ENCODE measurements at places on chromosomes 2 and 18.

- H3K27ac ChIP-seq: no peak overlapping the region
- peaks cover 6% of the 10 kb centered on the region for H3K4me1 ChIP-seq
- no peaks in the 10 kb centered on the region for H3K27me3 ChIP-seq
Measured at GRCh38 chr2:64260817-64261216, 116.6 kb upstream of the PELI1 start.

- DNase-seq: peak; percentile 76
- no peaks in the 10 kb centered on the region for H3K4me1 ChIP-seq
- no peak overlapping the region for H3K27ac ChIP-seq
- no peaks in the 10 kb centered on the region for H3K27me3 ChIP-seq
- H3K4me3 ChIP-seq: no peak overlapping the region
Measured at GRCh38 chr2:25885933-25886332, 7.6 kb upstream of the ASXL2 start.

- H3K4me3 ChIP-seq: no peak overlapping the region
- H3K27ac ChIP-seq: no peak overlapping the region
- no peaks in the 10 kb centered on the region for H3K36me3 ChIP-seq
- no peaks in the 10 kb centered on the region for H3K4me1 ChIP-seq
- DNase-seq: peak; percentile 86
Measured at GRCh38 chr2:40332191-40332826, 119.6 kb downstream of the SLC8A1 start.

GRCh38 chr2:236968101-236968879, 117.4 kb upstream of the COPS8 start:
- no peak overlapping the region for H3K27ac ChIP-seq
- H3K4me1 ChIP-seq: peaks cover 12% of the 10 kb centered on the region
- H3K27me3 ChIP-seq: peaks cover 5% of the 10 kb centered on the region
- H3K36me3 ChIP-seq: no peaks in the 10 kb centered on the region
- DNase-seq: no peak

DNA sequence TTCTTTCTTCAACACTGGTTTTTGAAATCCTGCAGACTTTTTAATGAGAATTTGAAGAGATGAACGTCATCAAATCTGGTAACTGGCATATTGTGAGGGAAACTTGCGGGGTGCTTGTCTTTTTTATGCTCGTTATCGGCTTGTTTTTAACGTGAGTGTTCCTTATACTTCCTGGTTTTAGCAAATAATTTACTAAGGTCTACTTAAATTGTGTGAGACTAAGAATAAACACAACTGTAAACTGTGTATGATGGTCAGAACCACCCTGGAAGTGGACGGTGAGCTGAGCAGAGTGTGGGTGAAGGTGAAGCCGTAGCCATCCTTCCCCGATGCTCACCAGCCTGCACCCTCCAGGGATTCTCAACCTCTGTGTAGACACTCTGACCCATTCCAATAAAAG, 82.3 kb upstream of the CDC42EP3 start:
- no peak for DNase-seq
- no peaks in the 10 kb centered on the region for H3K27me3 ChIP-seq
- H3K36me3 ChIP-seq: no peaks in the 10 kb centered on the region
- H3K4me1 ChIP-seq: no peaks in the 10 kb centered on the region
- no peak overlapping the region for H3K4me3 ChIP-seq

DNA sequence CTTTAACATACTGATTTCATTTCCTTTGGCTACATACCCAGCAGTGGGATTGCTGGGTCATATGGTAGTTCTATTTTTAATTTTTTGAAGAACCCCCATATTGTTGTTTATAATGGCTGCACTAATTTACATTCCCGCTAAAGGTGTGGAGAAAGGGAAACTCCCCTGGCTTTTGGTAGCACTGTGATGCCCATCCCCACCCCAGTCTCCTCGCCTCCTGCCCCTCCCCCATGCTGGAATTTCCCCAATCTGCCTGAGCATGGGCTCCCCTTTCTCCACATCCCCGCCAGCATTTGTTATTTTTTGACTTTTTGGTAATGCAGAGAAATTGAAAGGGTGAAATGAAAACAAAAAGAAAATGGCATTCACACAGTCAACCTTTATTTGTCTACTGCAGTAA, 30.0 kb upstream of the SULT1C4 start:
- no peak for DNase-seq
- no peak overlapping the region for H3K4me3 ChIP-seq
- H3K27me3 ChIP-seq: peaks cover 3% of the 10 kb centered on the region
- H3K36me3 ChIP-seq: no peaks in the 10 kb centered on the region
- H3K4me1 ChIP-seq: no peaks in the 10 kb centered on the region

DNA sequence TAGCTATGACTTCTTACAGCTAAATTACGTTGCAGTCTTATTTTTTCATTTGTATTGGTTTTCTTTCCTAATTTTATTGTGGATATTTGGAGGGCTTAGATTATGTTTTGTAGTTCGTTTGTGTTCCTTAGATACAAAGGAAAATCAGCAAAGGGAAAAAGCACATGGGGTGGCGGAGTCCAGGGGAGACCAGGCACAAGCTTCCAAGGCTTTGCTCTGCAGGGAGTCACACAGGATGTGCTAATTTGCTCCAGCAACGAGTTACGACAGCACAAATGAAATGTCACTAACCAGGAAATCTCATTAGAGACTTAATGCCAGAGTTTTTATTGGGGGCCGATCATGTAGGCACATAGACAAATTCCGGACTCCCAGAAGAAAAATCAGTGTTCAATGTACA, 60.5 kb upstream of the CABYR start:
- H3K27me3 ChIP-seq: no peaks in the 10 kb centered on the region
- no peak for DNase-seq
- H3K36me3 ChIP-seq: no peaks in the 10 kb centered on the region

DNA sequence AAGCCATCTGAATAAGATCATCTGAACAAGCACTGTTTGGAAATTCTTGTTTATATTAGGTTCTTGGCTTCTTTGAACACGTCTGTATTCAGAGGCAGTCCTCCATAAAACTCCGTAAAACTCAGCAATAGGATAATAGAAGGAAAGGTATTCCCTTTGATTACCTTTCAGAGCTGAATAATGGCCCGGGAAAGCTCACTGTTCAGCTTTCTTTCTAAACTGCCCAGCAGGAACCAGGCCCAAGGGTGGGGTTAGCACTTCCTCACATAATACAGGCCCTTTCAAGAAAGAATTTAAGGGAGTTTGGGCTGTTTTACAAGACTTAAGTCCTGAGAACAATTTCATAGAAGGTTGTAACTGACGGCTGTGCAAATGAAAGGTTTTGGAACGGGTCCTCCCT, 72.2 kb upstream of the PHLPP1 start:
- H3K27me3 ChIP-seq: no peaks in the 10 kb centered on the region
- no peak overlapping the region for H3K27ac ChIP-seq
- DNase-seq: no peak
- H3K4me3 ChIP-seq: no peak overlapping the region
- no peaks in the 10 kb centered on the region for H3K4me1 ChIP-seq

DNA sequence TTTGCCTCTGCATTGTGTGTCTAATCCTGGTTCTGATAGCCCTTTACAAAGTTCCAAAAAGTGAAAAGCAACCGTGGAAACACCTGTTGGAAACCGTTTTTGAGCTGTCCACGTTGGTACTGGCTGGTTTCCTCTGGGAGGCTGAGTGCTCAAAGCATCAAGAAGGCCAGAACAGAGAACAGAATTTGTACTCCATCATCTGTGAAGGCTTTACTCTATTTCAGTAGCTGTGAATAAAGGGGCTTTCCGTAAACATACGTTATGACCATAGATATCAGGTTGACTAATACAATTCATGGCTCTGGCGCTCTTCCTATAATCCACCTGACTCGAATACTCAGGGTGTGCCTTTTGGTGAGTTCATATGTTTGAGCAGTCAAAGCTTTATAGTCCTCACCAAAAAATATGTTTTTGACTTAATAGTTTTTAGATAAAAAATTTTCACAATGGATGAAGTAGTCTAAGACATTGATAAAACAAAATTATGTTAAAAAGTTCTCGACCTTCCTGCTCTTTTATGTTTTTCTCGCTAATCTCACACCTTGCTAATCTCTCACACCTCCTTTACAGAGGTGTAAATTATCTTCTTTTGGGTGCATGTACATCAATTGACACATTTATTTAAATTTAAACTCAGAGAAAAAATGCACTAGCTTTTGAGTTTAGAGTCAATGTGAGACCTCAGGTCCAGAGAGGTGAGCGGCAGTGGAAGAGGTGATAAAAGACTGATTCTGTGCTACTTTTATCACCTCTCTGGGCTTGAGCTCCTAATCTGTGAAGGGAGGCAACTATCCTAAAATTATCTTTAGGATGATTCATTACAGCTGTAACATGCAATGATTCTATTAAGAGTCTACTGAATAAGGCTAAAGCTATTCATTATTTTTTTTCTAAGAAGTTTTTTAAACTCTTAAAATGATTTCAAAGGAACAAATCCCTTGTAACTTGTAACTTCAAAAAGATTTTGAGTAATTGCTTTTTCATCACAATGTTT, 65.3 kb downstream of the CXCR4 start:
- H3K27ac ChIP-seq: no peak overlapping the region
- H3K36me3 ChIP-seq: no peaks in the 10 kb centered on the region
- no peak for DNase-seq
- no peaks in the 10 kb centered on the region for H3K27me3 ChIP-seq

DNA sequence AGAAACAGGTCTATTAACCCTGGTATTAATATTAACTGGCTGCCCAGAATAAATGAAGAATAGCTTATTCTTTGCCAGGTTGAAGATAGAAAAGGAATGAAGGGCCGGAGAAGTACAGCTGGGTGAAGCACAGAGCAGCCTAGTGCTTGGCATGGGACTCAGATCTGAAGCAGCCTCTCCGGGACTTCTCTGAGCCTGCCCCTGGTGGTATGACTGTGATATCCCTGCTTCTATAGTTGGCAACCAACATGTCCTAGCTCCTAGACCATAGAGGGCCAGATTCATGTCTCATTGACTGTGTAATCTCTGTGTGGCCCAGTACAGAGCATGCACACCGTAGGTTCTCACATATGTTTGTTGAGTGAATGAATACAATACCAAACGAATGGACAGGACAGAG, 107.8 kb downstream of the MSH2 start:
- H3K27me3 ChIP-seq: peaks cover 7% of the 10 kb centered on the region
- no peak for DNase-seq
- no peaks in the 10 kb centered on the region for H3K36me3 ChIP-seq
- no peaks in the 10 kb centered on the region for H3K4me1 ChIP-seq
- H3K4me3 ChIP-seq: no peak overlapping the region

- H3K4me3 ChIP-seq: no peak overlapping the region
- no peaks in the 10 kb centered on the region for H3K27me3 ChIP-seq
- H3K36me3 ChIP-seq: no peaks in the 10 kb centered on the region
- DNase-seq: peak; percentile 22
- H3K27ac ChIP-seq: no peak overlapping the region
Measured at GRCh38 chr2:33673937-33674336, 74.8 kb upstream of the FAM98A start.

DNA sequence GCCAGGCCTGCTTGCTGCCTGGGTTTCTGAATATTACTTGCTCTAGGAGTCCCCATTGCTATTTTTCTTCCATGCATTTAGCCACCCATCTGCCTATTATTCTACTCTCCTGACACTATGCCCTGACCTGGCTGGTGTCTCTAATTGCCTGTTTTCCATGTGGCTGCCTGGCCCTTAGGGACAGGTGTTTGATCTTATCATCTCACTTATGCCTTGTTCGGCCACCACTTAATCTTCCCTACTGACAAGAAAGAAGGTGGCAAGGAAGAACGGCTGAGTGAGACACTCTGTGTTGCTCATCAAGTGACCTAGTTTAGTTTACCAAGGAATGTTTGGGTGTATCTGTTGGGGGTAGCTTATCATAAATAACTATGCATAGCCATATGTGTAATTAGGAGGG, 50.4 kb upstream of the RAPH1 start:
- H3K27me3 ChIP-seq: no peaks in the 10 kb centered on the region
- peaks cover 2% of the 10 kb centered on the region for H3K4me1 ChIP-seq
- no peak for DNase-seq

DNA sequence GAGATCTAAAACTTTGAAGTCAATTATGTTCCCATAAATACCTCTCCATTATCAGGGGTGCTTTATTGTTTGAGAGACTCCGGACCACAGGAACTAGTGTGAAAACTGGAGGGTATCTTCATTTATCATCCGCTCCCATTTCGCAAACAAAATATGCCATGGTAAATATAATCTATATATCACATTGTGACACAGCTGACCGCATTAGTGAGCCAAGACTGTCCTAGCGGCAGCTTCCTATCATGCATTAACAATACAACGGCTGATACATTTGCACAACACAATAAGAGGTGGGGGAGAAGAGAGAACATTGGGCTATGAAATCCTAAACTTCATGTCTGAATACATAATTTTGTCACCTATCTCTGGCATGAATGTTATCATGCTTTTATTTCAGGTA, 29.5 kb downstream of the BCL11A start:
- no peak overlapping the region for H3K4me3 ChIP-seq
- DNase-seq: no peak
- no peaks in the 10 kb centered on the region for H3K36me3 ChIP-seq
- no peaks in the 10 kb centered on the region for H3K4me1 ChIP-seq
